ENCODE measurements at places on chromosomes 1 and 21. TPM values are rescaled to one million over a fixed set of nuclear protein-coding genes. Genes with fewer than 3 reads are reported as not detected.

ZBTB8A gene
- total RNA-seq: 8.9 TPM

DNA sequence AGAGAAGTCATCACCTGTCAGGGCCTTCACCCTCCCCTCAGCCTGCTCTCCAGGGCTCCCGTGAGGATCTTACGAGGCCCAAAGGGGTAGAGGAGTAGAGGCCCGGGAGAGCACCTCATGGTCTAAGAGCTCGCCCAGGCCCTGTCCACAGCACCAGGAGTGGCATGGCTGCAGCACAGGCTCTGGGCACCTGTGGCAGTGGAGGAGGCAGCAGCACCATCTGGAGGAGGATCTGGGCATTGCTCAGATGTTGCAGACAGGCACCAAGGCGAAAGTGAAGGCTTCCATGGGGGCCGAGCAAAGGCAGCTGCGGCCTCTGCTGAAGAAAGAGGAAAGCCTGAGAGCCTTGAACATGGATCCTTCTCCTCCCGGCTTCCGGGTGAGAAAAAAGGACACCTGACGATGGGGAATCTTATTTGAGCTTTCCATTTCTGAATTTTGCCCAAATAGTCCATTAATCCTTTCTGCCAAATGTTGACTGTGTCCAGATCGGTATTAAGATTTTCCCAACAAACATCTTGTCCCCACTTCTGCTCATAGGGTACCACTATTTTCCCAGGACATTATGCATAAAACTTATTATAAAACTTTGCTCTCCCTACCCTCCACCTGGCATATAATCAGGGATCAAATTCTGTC lies 604.7 kb downstream of the PTPRC start:
- H3K4me3 ChIP-seq: no peak overlapping the region
- DNase-seq: no peak
- H3K27ac ChIP-seq: no peak overlapping the region
- peaks cover 8% of the 10 kb centered on the region for H3K4me1 ChIP-seq

DNA sequence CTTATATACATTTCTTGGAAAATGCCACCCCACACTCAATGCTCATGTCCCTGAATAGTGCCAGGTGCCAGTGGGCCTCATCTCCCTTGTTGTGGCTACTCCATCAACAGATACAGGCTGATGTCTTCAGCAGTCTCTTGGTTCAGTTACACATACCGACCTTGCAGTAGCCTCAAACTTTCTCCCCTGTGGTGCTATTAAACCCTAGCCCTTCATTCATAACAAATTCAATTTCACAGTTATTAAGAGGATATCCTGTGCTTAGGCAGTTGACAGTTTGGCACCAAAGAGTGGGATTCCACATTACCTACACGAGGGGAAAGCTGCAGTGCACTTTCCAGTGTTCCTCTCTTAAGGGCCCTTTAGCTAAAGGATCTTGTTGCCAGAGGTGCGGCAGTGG lies 35.9 kb upstream of the CAMK1G start:
- peaks cover 28% of the 10 kb centered on the region for H3K4me1 ChIP-seq
- H3K27ac ChIP-seq: no peak overlapping the region
- no peak for DNase-seq
- no peak overlapping the region for H3K4me3 ChIP-seq
- peaks cover 5% of the 10 kb centered on the region for H3K27me3 ChIP-seq

DNA sequence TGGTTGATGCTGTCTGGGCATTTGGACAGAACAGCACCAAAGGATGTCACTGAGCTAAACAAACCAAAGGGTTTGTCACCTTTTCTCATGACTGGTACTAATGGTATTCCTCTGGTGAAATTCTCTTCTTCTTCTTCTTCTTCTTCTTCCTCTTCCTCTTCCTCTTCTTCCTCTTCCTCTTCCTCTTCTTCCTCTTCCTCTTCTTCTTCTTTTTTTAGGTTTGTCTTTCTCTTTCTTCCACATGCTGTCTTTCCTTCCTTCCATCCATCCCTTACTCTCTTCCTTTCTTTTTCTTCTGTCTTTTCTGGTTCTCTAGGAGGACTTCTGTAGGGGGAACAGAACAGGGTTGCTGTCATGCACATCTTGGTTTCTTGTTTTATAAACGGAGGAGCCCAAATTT lies 9.3 kb upstream of the IGFN1 start:
- no peak overlapping the region for H3K4me3 ChIP-seq
- H3K27me3 ChIP-seq: peaks cover 27% of the 10 kb centered on the region
- no peak overlapping the region for H3K27ac ChIP-seq
- H3K4me1 ChIP-seq: peaks cover 11% of the 10 kb centered on the region

NR0B2 gene
- 10.3 TPM for total RNA-seq

DNA sequence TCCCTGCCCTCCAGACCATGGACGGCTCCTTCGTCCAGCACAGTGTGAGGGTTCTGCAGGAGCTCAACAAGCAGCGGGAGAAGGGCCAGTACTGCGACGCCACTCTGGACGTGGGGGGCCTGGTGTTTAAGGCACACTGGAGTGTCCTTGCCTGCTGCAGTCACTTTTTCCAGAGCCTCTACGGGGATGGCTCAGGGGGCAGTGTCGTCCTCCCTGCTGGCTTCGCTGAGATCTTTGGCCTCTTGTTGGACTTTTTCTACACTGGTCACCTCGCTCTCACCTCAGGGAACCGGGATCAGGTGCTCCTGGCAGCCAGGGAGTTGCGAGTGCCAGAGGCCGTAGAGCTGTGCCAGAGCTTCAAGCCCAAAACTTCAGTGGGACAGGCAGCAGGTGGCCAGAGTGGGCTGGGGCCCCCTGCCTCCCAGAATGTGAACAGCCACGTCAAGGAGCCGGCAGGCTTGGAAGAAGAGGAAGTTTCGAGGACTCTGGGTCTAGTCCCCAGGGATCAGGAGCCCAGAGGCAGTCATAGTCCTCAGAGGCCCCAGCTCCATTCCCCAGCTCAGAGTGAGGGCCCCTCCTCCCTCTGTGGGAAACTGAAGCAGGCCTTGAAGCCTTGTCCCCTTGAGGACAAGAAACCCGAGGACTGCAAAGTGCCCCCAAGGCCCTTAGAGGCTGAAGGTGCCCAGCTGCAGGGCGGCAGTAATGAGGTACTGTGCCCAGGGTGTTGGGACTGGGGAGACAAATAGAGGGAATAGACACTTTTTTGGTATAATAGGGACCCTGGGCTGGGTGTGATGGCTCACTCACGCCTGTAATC lies 1.0 kb downstream of the ZBTB48 start:
- DNase-seq: no peak
- peak overlapping the region; percentile 93 for H3K4me3 ChIP-seq
- H3K27ac ChIP-seq: peak overlapping the region; percentile 84
- no peaks in the 10 kb centered on the region for H3K27me3 ChIP-seq

- no peak for DNase-seq
- no peaks in the 10 kb centered on the region for H3K4me1 ChIP-seq
- H3K36me3 ChIP-seq: no peaks in the 10 kb centered on the region
- H3K4me3 ChIP-seq: no peak overlapping the region
Observed at GRCh38 chr1:17075470-17076255, 21.8 kb upstream of the SDHB start.
